Ammon's horn (tissue), 1 donor: ENCODE measurements at places on chromosomes 16 and 17.

DNA sequence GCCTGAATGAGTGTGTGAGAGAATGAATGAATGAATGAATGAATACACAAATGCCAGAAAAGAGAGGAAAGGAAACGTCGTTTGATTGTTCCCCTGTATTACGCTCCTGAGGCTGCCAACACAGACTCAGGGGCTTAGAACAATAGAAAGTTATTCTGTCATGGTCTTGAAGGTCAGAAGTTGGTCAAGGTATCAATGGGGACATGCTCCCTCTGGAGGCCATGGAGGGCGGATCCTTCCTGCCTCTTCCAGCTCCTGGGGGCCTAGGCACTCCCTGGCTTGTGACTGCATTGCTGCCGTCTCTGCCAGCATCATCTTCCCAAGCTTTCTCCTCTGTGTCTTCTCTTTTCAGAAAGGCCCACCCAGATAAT lies 1.5 kb upstream of the SLC38A8 start:
- DNase-seq = no peak

- DNase-seq = no peak
Observed at GRCh38 chr16:66265556-66266141, 100.8 kb upstream of the CDH5 start.

DNA sequence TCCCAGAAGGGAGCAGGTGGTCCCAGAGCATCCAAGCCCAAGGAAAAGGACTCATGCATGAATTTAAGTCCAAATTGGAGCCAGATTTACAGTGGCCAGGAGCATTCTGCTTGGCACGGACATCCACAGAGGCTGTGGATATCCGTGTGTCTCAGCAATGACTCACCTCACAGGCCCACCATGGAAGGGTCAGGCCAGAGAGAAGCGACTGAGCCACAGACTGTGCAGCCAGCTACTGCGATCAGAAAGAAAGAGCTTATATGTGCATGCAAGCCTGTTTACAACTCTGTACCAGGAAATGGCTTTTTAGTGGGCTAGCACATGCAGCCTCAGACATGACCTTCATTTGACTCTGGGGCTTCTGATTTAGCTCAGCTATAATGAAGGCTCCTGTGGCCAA lies 231.0 kb downstream of the C16orf95 start:
- DNase-seq = no peak

- DNase-seq = no peak
Observed at GRCh38 chr17:34811561-34811960, 149.7 kb downstream of the CCT6B start.

GRCh38 chr16:51231702-51232101 lies 80.6 kb upstream of the SALL1 start:
- no peak for DNase-seq

- no peak for DNase-seq
Observed at GRCh38 chr17:14580499-14580898, 279.6 kb downstream of the HS3ST3B1 start.

GRCh38 chr17:61904094-61904710 lies 23.6 kb downstream of the INTS2 start:
- no peak for DNase-seq

- DNase-seq = no peak
Observed at GRCh38 chr16:78005881-78006280, 16.5 kb upstream of the CLEC3A start.

GRCh38 chr17:19374136-19374535 lies 4.2 kb upstream of the MAPK7 start:
- no peak for DNase-seq

DNA sequence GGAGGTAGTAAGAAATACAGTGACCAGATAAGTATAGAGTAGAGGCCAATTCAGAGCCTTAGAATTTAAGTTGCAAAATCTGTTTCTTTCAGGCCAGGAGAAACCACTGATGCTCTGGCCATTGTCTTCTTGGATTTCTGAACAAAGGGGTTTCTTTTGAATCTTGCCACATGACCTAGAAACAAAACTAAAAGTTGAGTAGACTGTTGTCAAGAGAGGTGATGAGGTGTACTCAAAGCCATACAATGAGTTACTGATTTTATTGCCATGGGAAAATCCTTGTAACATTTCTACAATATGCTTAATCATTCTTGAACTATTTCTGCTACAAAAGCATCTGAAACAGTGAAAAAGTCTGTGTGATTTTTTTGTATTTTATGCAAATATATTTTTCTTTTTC lies 881.3 kb downstream of the CDH11 start:
- DNase-seq = no peak

- DNase-seq = peak; percentile 98
Observed at GRCh38 chr16:4768549-4769305, 1.8 kb upstream of the ZNF500 start.

DNA sequence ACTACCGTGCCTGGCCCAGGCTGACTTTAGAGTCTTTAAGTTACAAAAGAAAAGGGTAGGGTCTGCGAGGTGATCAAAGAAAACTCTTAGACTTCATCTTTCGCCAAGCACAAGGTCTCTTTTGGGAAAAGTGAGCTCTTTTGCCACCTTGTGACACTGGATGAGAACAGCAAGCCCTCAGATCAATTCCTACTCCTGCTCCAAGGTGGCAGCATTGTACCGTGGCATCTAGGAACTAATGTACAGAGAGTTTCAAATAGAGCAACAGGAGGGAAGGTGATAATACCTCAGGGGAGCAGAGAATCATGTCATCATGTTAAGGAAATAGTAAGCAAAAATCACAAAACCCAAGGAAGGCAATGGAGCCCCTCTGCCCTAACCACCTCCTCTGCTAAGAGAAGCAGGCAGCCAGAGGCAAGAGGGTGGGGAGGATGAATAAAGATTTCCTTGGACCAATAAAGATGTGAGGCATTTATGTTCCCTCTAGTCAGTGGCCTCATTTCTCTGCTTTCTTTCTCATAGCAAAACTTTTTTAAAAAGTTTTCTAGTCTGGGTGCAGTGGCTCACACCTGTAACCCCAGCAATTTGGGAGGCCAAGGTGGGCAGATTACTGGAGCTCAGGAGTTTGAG lies 2.1 kb upstream of the C17orf78 start:
- peak; percentile 89 for DNase-seq
